Activated naive CD4-positive, alpha-beta T cell treated with anti-CD3 and anti-CD28 coated beads, Interleukin-2, amount 50 U/mL, for 72 hours (primary cell): ENCODE measurements at places on chromosomes 4 and X. TPM values are rescaled to one million over a fixed set of nuclear protein-coding genes. Genes with fewer than 3 reads are reported as not detected.

Gene AKAP4
- not detected for total RNA-seq

Gene GPRASP3
- total RNA-seq = 3.1 TPM

Gene ZNF732
- not detected for total RNA-seq

Gene ARSD
- 1.7 TPM for total RNA-seq

Gene TRMT10A
- total RNA-seq = 17.2 TPM

GRCh38 chrX:94454159-94454558 lies 780.2 kb downstream of the FAM133A start:
- no peak for DNase-seq

DNA sequence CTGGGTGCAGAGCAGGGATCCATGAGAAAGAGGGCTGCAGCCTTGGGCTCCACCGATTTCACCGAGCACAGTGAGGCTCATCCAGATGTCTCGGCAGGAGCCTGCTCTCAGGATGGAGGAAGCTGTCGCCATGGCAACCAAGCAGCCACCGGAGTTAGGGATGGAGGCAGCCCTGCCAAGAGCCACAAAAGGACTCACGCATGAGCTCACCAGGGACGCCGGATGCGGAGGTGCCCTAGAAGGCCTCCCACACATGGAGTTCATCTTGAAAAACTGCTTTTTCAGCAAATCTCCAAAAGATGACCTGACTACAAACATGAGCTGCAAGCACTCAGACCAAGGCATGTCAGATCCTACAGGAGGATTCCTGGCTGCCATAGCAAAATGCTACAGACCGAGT lies 90.7 kb downstream of the WFS1 start:
- DNase-seq = no peak

GRCh38 chr4:69831646-69832325 lies 28.2 kb downstream of the SULT1E1 start:
- no peak for DNase-seq

DNA sequence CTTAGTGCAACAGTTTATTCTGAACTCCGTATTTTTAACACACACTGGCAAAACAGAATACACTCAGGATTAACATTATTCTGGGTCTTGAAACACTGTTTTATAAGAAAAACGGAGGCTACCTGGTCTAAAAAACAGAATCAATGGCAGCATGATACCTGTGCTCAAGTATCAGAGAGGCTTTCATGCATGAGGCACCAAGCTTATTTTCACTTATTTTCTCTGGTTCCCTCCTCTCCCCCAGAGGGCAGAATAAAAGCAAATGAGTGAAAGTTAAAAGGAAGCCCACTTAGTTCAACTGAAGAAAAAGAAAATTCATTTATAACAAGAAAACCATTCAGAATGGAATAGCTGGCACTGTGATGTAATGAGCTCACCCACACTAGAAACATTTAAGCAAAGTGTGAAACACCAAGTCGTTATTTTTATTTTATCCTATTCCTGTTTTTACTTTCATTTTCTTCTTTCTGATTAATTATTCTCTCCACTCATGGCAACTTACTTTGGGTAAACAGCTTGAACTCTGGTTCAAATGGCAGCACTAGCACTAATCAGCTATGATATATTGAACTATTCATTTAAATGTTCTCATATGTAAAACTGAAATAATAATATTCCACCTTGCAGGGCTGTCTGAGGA lies 211.8 kb downstream of the PPP3CA start:
- DNase-seq = no peak
